Renal cortex interstitium (tissue), 15 donors: ENCODE measurements at places on chromosomes 12 and 14. TPM values are rescaled to one million over a fixed set of nuclear protein-coding genes. Genes with fewer than 3 reads are reported as not detected.

DNA sequence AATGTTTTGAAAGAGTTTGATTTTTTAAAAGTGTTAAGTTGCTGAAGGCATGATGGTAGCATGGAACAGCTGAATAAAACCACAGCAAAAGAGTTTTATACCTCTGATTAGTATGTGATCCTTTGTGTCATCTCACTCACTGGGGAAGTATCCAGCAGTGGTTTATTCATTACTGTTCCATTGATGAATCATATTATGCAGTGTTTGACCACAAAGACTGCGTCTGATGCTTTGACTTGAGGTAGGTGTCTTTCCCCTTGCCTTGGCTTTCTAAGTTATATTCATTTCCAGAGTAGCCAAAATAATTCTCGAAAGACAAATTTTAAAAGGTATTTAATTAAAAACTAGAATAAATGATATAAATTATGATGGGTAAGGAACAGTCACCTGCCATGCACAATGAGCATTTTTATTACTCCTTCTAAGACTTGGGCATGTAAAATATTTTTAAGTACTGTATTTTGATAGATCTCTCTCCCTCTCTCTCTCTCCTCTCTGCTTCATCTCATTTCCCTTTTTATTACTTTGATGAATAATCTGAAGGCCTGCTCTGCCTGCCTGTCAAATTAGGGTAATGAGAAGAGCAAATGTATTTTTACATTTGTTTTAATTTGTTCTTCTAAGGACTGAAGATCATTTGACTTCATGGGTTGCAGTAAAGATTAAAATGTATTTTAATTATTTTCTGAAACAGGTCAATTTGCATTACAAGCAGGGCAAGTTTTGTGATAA lies 164.9 kb downstream of the NAV3 start:
- DNase-seq = no peak

- no peak for DNase-seq
These were observed 560.4 kb downstream of the ETNK1 start for GRCh38 chr12:23185346-23185745.

GRIP1 gene
- polyA plus RNA-seq = 26.7 TPM

DNA sequence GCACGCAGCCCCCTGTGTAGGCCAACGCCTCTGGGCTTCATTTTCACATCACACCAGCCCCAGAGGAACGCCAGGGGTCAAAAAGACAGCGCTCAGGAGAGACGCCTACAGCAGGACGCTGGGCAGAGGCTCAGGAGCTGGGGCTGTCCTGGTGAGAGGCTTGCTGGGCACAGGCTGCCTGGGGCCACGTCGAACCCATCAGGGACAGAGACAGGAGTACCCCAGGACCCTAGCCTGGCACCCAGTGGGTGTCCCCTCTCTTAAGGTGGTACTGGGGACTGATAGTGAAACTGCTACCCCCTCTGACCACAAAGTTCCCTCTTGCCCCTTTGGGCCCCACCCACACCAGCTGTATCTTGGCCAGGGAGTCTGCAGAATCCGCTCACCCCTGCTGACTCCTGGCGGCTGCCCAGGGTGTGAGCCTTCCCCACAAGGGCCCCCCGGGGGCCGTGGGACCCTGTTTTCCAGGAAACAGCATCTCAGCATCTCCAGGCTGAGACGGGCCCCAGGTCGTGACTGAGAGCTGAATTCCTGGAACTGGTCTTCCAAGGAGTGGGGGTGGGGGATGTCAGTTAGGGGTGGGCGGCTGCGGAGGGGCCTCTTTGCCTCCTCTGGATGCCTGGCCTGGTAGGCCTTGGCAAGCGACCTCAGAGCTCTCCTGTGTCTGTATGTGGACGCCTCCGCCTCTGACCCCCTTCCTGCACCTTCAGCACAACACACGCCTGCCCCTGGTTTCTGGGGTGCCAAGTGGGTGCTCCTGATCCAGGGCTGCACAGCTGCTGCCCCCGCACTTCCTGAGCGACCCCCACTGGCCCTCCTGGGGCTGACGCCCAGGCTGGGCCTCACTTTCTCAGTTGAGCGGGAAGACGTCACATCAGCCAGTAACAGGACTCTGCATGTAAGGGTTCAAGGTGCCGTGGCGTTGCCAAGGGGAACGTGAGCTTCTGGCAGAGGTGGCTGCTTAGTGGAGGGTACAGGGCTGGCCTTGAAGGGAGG lies 321.9 kb upstream of the RTL1 start:
- DNase-seq = no peak

P2RX2 gene
- 0.98 TPM for polyA plus RNA-seq

ETNK1 gene
- polyA plus RNA-seq = 63.4 TPM

DNA sequence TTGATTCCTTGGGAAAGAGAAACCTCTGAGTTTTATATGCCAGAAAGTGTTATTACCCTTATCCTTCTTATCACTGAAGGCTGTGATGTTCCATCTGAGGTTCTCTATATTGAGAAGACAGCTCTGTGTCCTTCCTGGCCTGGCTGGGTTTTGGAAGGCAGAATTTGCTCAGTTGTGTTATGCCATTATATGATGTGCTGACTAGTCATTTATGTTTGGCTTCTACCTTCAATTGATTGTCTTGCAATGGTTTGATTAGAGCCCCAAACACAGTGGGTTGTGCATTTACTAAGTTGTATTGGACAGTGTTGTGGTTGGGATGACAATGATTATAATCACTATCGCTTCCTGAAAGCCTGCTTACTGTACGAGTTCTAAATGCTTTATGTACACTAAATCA lies 265.7 kb downstream of the SNAPC1 start:
- DNase-seq = no peak

DNA sequence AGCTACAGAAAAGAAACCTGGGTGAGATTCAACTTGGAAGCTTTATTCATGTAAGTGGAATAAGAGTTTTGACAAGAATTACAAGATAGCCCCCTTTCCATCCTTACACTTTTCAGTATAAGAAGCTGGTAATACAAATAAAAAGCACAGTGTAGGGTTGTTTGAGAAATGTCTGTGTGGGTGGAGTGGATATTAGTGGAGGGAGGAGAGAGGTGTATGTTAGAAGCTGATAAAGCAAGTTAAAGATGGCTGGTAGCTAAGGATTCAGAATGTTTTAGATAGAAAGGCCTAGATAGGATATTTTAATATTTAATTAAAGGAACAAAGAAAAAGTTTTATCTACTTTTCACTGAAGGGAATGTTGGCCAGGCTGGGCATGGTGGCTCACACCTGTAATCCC lies 12.5 kb downstream of the CFAP54 start:
- DNase-seq = no peak

PRR13 gene
- polyA plus RNA-seq = 186 TPM

ERGIC2 gene
- 96.4 TPM for polyA plus RNA-seq

DNA sequence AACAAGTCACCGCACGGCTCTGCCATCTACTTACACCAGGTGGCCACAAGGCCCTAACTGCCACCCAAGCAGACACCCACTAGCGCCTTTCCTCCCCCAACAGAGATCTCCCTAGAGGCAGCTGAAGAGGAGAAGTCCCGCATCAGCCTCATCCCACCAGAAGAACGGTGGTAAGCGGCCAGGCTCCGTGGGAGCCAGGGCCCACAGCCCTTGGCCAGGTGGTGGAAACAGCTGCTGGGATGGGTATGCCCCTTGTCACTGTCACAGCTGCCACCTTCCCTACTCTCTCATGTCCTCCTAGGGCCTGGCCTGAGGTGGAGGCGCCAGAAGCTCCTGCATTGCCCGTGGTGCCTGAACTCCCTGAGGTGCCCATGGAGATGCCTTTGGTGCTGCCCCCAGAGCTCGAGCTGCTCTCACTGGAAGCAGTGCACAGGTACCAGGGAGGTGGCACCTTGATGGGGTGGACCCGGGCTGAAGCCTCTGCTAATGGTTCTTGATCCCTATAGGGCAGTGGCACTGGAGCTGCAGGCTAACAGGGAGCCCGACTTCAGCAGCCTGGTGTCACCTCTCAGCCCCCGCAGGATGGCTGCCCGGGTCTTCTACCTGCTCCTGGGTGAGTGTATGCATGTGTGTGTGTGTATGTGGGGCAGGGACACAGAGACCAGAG lies 7.5 kb downstream of the REC8 start:
- DNase-seq = no peak
